ENCODE measurements at places on chromosomes 12 and 14.

GRCh38 chr14:51014625-51015024 is 70.3 kb upstream of the PYGL start:
- H3K27me3 ChIP-seq: no peaks in the 10 kb centered on the region
- no peak overlapping the region for H3K27ac ChIP-seq
- no peak overlapping the region for H3K4me3 ChIP-seq
- H3K36me3 ChIP-seq: no peaks in the 10 kb centered on the region
- DNase-seq: no peak
- H3K4me1 ChIP-seq: no peaks in the 10 kb centered on the region

GRCh38 chr12:46267825-46268582 is 839 bp downstream of the SLC38A1 start:
- peak overlapping the region; percentile 94 for H3K4me3 ChIP-seq
- no peaks in the 10 kb centered on the region for H3K36me3 ChIP-seq
- H3K27me3 ChIP-seq: no peaks in the 10 kb centered on the region
- DNase-seq: no peak
- H3K27ac ChIP-seq: peak overlapping the region; percentile 97

DNA sequence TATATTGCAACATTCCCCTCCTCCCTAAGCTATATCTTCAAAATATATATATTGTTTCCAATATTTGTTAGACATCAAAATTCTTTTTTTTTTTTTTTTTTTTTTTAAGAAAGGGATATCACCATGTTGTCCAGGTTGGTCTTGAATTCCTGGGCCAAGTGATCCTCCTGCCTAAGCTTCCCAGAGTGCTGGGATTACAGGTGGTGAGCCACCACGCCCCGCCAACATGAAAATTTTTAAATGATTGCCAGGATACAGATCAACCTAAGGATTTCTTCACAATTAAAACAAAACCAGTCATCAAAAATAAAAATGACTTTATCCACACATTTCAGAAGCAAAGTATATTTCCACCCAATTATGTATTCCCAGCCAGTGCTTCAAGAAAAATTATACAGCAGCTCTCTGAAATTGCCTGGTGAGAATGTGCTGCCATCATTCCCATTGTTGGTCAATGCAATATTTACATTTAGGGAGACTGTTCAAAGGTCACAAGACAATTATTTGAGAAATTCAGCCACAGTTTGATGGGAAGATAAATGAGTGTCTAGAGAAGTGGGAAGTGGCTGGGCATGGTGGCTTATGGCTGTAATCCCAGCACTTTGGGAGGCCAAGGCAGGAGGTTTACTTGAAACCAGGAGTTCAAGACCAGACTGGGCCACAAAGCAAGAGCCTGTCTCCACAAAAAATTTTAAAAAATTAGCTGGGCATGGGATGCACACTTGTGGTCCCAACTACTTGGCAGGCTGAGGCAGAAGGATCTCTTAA is 141.7 kb upstream of the AMIGO2 start:
- H3K4me3 ChIP-seq: no peak overlapping the region
- no peaks in the 10 kb centered on the region for H3K36me3 ChIP-seq
- no peak for DNase-seq
- H3K27ac ChIP-seq: no peak overlapping the region

DNA sequence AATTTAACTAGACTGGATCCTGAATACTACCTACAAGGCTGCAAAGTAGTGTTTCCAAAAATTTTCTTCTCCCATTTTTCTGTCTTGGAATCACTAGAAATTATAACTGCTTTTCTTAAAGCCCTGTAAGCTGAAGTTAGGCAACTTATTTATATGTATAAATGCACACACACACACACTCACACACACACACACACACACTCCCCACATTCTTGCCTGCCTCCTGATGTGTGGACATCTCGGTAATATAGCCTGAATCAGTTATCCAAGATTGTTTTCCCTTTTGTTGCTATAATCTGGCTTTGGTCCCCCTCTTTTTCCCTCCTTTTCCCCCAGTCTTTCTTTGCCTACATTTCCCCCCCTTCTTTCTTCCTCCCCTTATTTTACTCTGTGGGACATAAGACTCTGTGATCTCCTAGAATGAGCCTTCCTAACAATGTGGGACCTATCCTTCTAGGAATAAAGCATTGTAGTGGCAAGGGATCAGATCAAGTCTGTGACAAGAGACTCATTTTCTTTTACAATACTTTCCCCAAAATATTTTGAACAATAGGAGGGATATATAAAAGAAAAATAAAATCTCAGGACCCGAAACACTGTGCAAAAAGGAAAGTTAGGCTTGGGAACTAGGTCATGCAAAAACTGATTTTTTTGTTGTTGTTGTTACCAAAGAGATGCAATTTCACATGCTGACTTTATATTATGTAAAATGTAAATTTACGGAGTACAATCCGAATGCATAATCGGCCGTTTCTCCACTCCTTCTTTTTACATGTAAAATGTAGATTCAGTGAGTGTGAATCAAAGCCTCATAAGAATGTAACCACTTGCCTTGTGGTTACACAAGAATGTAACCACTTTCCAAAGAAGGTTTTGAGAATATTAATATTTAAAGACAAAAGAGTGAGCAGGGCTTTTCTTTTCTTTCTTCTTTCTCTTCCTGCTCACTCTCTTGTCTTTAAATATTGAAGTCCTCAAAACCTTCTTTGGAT is 26.3 kb upstream of the CD69 start:
- DNase-seq: no peak
- H3K27ac ChIP-seq: no peak overlapping the region
- no peaks in the 10 kb centered on the region for H3K36me3 ChIP-seq
